ENCODE measurements at places on chromosomes 3 and 15.
A peak's percentile ranks its signal among the peaks of the same experiment; 100 is the strongest.

DNA sequence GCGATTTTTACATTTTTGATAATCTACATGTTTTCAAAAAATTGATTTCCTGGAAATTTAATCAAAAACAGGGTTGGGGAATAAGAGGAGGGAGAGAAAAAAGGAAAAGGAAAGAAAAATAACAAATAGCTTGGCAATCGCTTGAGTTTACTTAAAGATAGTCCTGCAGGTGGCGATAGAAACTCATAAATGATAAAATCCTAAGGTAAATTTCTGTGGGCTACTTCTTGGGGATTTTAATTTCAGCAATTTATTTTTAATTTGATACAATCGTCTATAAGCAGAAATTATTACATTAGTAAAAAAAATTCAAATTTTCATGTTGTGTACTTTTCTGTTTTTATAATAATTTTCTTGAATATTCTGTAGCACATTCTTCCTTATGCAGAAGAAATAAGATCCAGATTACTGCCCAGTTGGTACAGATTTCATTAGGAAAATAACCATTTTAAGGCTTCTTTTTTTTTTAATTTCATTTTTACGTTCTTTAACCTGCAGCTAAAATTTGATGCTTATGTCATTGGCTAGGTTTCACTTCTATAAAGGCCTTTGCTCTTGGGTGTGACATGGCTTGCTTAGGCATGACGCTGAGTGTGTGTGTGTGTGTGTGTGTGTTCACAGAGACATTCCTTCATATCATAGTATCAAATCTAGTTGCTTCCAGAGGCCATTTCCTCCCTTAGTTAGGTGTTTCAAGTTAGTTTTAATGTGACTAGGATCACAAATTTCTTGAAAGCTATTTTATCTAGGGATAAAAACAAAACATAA, 181.8 kb downstream of the MCTP2 start:
- no peak for DNase-seq

GRCh38 chr3:59632760-59633573, 583.1 kb upstream of the CFAP20DC start:
- no peak for DNase-seq

GRCh38 chr3:157274644-157275137, 114.7 kb upstream of the CCNL1 start:
- DNase-seq = no peak

GRCh38 chr3:66989860-66990696, 8.0 kb upstream of the KBTBD8 start:
- DNase-seq = no peak

- DNase-seq = no peak
Observed at GRCh38 chr15:80489030-80489594, 84.9 kb downstream of the ARNT2 start.

DNA sequence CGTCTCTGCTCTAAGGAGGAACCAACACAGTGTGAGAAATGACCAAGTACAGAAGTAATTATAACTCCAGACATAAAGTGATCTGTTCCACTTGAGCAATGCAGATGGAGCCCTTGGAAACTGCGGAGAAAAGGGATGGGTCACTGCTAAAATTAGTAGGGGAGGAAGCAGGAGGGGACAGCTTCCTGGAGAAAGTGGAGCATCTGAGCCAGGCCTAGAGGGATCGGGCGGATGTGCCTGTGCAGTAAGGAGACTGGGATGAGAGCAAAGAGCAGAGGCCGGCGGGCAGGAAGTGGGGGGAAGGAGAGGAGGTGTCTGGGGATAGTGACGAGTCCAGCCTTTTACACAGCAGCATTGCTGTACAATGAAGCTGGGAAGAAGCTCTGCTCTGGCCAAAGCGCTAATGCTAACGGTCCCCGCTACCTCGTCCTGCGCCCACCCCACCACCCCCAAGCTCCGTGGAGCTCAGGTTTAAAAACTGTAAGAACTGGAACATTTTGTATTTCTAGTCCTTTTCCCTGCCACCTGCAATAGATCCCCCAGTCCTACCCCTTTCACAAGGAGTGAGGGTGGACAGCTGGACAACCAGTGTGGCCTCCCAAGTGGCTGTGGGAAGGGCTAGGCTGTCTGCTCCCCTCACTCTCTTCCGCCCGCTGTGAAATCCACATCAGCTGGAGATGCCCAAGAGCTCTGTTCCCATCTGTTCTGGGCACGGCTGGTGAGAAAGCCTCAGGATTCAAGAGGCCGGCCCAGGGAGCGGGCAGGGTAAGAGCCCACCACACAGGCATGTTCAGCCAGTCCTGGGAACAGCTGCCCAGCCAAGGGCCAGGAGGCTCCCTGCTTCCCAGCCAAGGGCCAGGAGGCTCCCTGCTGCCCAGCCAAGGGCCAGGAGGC, 53.0 kb upstream of the HES1 start:
- no peak for DNase-seq

DNA sequence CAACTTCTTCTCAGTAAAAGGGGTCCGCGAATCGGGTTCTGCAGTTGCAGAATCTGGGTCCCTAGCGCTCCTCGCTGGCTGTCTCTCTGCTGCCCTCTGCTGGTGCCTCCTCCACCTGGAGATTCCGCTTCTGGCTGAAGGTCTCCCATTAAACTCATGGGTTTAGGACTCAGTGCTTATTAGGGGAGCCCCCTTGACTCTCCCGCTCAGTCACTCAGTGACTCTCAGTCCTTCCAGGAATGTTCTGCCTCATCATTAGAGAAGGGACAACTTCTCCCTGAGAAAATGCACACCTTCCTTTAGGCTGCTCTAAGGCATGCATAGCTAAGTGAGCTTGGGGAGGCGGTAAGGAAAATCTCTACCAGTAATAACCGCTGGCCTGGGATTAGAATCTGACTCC, 7.1 kb downstream of the CPN2 start:
- peak; percentile 62 for DNase-seq

GRCh38 chr15:95440712-95441111, 889.8 kb upstream of the NR2F2 start:
- DNase-seq = no peak

- DNase-seq = no peak
Observed at GRCh38 chr3:46092702-46093080, 65.4 kb upstream of the XCR1 start.

GRCh38 chr15:46111730-46112129, 476.9 kb downstream of the SQOR start:
- DNase-seq = no peak

GRCh38 chr15:59632714-59633113, 21.1 kb downstream of the GCNT3 start:
- no peak for DNase-seq

DNA sequence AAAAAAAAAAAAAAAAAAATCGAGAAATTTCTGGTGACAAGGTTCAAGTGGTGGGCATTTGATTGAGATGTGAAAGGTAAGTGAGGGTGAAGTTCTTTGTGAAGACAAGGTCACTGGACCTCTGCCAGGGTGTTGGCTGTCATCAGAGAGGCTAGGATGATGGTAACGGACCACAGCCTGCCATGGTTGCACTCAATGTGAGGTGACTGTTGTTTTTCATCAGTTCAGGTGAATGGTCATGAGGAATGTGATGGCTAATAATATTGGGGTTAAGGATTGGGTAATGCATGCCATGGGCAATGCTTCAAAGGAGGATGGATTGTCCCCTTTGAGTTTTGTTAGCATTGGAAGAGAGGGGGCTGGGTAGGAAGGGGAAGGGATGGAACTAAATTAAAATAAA, 4.3 kb upstream of the ALPK3 start:
- no peak for DNase-seq

DNA sequence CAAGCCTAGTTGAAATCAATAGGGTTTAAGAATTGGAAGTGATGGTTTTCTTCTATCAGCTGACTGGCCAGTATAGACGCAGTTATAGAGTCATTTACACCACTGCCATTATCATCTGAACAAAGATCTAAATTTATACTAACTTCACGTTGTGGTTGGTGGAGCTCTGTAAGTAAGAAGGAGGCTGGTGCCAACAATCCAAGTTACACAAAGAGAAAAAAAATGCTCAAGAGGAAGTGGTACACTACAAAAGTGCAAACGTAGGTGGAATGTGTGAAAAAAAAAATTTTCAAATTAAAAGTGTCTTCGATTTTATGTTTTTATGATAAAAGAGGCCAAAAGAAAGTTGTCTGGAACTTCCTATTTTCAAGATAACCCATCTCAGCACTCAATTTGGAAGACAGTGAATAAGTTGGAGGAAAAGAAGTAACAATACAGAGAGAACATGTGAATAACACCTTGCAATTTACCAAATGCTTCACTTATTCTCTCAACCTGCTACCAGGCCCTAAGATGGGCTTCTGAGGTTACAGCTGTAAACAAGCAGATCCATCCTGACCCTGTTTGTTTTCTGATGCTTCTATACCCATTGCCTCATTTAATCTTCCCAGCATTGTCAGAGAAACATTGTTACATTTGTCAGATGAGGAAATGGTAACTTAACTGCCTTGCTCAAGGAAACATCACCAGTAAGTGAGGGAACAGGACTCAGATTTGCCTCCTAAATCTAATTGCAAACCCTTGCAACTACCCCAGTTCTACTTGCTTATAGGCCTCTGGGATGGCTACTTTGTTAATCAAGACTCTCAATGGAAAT, 12.0 kb upstream of the TASOR start:
- DNase-seq = no peak

- DNase-seq = no peak
Observed at GRCh38 chr3:40895109-40895508, 304.2 kb upstream of the CTNNB1 start.

- DNase-seq = no peak
Observed at GRCh38 chr3:64977308-64978100, 289.7 kb upstream of the ADAMTS9 start.

- DNase-seq = no peak
Observed at GRCh38 chr3:144127014-144127413, 155.4 kb downstream of the DIPK2A start.

DNA sequence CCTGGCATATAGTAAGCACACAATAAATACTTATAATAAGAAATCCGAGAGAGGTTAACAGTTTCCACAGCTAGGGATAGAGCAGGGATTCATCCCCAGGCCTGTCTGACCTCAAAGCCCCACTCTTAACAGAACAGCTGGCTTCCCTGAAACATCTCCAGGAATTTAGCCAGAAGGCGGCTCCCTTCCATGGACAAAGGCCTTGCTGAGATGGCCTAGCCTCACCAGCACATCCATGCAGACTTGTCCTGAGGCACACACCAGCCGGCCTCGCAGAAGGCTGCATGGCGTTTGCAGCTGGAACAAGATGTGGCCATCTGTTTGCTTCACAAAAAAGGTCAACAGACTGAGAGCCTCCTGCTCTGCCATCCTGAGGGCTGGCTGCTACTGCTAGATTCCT, 245.4 kb downstream of the SLCO3A1 start:
- peak; percentile 58 for DNase-seq

DNA sequence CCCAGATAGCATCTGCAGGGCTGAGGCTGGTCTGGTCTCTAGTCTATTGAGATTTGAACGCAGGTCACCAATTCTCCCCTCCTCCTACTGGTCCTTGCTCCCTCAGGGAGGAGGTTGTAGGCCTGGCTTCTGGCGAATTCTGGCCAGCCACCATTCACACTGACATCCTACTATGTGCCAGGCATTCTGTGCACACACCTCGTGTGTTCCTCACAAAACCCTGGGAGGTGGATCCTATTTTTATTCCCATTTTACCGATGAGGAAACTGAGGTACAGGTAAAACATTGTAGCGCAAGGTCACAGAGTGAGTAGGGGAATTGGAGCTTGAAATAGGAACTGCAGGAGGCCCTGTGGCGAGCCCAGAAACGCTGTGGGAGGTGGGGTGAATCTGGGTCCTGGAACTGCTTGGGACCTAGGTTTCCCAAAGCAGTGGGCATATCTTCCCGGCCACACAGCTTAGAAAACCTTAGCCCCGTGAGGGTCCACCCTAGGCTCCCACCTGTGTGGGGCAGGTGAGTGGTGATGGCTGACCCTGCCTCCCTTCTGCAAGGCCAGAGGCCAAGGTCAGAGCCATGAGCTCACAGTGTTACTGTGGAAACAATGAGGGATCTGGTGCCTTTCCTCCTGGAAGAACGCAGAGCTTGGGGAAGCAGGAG, 4.8 kb upstream of the ATP2B2 start:
- DNase-seq = no peak

GRCh38 chr15:40807888-40808461, 702 bp upstream of the DNAJC17 start:
- DNase-seq = no peak

DNA sequence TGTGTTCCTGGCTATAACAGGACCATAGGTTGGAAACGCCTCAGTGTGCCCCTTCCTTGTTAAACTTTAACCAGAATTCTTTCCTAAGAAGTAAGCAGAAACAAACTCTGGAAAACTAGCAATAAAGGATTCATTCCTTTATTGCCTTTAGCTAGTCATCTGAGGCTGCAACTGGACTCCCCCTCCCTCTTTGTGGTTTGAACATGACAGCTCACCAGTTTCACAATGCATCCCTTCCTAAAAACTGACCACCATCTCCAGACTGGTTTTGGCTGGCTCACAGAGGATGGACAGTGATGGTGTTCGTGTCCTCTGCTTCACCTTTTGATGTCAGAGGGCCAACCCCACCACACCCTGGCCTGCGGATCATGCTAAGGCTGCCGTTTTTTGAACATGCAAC, 27.9 kb upstream of the TGFBR2 start:
- peak; percentile 15 for DNase-seq

DNA sequence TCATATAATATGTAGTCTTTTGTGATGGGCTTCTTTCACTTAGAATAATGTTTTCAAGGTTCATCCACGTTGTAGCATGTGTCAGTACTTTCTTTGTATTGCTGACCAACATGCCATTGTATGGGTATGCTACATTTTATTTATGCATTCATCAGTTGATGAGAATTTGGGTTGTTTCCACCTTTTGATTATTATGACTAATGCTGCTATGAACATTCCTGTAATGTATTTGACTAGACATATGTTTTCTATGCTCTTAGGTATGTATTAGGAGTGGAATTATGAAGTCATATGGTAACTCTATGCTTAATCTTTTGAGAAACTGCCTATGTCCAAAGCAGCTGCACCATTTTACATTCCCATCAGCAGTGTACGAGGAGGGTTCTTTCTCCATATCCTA, 3.2 kb upstream of the PODXL2 start:
- DNase-seq = no peak

DNA sequence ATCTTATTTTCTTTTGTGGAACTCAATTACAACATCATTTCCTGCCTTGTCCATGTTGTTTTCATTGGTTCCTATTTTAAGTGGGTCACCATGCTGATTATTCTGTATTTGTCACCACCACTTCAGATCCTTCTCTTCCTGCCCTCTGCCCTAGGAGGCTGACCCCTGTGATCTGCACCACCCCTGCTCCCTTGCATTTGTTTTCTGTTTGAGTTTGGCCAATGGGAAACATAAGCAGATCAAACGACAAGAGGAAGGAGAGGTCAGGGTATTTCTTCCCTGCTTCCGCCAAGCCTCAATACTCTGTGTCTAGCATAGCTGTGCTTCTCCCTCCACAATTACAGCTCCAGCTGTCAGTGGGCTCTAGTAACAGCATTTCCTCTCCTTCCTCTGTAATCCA, 71.6 kb downstream of the IMPG2 start:
- DNase-seq = no peak

DNA sequence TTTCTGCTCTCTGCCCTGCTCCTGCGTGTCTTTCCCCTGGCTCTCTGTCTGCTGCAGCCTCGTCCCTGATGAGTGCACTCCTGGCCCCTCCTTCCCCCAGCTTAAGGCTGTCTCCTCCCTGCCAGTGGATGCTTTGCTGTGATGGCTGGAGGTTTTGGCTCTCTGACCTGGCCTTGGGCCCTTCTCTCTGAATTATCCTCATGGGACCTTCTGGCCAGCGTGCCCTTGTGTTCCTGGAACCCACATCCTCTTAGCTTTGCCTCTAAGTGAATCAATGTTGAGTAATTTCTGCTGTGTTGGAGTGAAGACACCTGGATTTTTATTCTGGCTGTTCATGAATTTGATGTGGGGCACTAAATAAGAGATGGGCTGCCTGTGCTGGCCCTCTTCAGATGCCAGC, 9.8 kb upstream of the TNFAIP8L3 start:
- no peak for DNase-seq

GRCh38 chr15:58566029-58566428, 134.2 kb downstream of the LIPC start:
- no peak for DNase-seq

Measured in substantia nigra (tissue), 51 donors.